ENCODE measurements at places on chromosomes 13 and 19.

- no peak for DNase-seq
Observed at GRCh38 chr13:44648392-44649103, 72.4 kb upstream of the TSC22D1 start.

DNA sequence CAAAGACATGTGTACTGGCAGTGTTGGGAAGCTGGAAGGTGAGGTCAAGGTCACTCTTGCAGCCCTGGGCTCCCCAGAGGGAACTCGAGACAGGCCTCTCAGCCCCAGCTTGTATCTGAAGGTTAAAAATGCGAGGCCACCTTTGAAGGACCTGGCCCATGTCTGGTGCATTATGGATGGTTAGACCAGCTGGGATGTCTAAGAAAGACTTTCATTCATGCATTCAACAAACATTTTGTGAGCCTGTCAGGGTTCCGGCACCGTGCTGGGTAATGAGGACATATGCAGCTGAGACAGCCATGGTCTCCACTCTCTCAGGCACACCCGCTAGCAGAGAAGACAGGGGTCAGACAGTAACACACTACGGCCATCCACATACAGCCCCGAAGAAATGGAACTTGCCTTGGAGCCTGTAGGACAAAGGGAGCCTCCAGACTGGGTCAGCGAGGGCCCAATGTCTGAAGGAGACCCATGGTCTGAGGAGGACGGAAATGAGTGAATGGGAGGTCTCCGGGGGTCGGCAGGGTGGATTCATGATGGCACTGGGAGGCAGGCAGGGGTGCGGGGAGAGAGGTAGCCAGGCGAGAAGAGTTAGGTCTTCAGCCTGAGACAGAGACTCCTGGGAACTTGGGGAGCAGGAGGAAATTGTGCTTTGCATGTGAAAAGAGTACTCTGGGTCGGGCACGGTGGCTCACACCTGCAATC lies 19.0 kb downstream of the VSTM2B start:
- DNase-seq: no peak

- DNase-seq: no peak
Observed at GRCh38 chr13:110653271-110653670, 37.9 kb downstream of the NAXD start.

- DNase-seq: no peak
Observed at GRCh38 chr13:47499358-47500150, 501.5 kb downstream of the SUCLA2 start.

DNA sequence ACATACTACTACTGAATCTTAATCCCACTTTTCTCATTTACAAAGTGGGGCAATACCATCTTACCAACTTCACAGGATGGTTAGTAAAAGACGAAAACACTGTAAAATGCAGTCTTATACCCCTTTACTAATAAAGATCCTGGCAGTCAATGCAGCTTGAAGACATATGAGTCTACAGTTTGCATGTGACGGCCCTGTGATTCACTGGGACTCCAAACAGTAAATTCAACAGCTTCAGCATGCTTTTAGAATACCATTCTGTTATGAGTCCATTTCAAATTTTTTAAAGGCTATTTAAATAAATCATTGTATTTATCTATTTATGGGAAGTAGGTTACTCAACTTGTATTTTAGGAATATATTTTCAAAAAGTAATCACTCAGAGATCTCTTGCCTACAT lies 629.1 kb downstream of the LIG4 start:
- DNase-seq: no peak

DNA sequence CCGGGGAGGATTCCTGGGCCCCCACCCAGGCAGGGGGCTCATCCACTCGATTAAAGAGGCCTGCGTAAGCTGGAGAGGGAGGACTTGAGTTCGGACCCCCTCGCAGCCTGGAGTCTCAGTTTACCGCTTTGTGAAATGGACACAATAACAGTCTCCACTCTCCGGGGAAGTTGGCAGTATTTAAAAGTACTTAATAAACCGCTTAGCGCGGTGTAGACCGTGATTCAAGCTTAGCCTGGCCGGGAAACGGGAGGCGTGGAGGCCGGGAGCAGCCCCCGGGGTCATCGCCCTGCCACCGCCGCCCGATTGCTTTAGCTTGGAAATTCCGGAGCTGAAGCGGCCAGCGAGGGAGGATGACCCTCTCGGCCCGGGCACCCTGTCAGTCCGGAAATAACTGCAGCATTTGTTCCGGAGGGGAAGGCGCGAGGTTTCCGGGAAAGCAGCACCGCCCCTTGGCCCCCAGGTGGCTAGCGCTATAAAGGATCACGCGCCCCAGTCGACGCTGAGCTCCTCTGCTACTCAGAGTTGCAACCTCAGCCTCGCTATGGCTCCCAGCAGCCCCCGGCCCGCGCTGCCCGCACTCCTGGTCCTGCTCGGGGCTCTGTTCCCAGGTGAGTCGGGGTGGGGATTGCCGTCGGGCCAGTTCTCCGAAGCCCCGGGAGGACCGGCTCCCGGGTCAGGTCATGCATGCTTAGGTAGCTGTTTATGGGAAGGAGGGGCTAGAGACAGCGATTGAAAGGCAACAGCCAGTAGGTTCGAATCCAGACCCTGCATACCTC lies at the start of gene ICAM1:
TSS of gene ICAM1 (plus strand) at position 505 of the 779 bp plus-strand sequence. CDS start at position 545, 40 bp downstream.
- DNase-seq: no peak

DNA sequence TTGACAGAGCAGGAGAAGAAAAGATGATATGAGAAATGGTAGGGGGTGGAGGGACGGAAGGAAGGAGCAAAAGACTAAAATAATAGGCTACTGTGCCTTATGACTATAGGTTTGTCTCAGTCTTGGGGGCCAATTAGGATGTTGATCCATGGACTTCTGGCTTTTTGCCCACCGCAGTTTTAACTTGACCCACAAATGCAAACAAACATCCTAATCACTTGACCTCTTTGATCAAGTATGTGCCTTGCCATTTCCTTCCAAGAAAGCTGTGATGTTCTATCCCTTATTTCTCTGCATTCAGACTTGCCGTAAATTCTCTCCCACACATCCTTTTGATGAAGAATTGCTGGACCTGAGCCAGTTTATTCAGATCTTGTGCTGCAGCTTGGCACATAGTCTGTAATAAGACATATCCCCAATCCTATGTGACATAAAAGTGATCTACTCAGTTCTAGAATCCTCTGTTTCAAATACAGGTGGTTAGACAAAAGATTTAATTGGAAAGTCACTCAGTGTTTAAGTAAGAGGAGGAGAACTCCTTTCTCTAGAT lies 62.8 kb downstream of the TPT1 start:
- DNase-seq: no peak

GRCh38 chr13:37001921-37002250 lies 1.3 kb downstream of the EXOSC8 start:
- DNase-seq: no peak

GRCh38 chr13:60369242-60369641 lies 27.8 kb upstream of the TDRD3 start:
- DNase-seq: no peak

DNA sequence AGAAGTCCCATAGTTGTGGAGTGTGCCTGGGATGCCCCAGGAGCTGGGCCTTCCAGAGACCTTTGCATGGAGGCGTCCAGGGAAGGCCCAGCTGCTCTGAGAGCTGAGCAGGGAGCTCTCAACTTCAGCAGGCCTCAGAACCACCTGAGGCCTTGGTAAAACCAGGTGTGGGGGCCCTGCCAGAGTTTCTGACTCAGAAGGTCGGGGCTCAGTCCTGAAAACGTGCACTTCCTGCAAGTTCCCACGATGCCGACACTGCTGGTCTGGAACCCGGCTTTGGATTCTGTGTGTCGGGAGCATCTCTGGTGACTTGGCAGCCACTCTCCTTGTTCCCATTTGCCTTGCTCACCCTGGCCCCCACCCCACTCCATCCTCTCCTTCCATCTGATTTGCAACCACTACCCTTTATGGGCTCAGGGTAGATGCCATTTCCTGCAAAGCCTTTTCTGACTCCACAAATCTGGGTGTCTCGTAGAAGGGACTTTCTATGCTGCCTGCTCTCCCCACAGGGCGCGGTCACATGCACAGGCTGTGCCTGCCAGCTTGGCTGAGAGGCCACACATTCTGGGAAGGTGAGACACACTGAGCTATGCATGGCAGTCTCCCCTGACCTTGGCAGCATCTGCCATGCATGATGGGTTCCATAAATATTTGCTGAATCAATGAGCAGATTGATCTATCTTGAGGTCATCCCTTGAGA lies 244.7 kb downstream of the COL4A1 start:
- DNase-seq: no peak

DNA sequence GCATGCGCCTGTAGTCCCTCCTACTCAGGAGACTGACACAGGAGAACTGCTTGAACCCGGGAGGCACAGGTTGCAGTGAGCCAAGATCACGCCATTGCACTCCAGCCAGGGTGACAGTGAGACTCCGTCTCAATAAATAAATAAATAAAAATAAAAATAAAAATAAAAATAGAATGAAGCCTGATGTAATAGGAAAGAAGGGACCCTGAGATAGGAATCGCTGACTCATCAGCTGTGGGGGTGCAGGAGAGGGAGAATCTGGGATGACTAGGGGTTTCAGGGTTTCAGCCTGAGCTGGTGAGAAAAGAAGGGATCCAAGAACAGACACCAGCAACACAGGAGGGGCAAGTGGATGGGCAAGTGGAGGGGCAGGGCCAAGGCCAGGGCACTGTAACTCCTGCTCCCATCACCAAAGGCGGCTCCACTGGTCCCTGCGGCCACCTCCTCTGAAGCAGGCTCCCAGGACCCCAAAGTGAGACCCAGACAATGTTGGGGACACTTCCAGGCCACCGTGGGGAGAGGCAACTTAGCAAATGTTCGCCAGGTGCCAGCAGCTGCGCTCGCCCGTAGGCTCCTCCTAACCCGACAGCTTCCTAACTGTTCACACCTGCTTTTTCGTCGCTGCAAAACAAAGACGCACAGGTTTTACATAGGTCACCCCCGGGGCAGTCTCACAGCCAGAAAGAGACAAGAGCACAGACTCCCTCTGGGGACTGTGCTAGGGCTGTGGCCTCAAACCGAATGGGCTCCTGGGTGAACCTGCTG lies 1.2 kb downstream of the HAUS8 start:
- DNase-seq: no peak

DNA sequence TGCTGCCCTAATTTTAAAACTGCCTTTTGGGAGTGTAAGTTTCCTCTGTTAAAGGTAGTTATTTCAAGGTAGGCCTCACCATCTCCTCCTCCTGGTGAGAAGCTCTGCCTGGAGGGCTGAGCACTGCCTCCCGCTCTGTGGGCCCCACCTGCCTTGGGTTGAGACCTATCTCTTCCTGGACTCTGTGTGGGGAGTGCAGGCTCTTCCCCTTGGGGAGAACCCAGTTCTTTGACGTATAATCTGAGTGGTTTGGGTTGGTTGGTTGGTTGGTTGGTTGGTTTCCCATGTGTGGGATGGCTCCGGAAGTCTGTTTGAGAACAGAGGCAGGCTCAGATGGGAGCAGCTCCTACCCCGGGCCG lies 39.1 kb downstream of the ACTN4 start:
- no peak for DNase-seq

- DNase-seq: no peak
Observed at GRCh38 chr19:30564551-30565011, 192.4 kb downstream of the ZNF536 start.
